Activated T-cell treated with anti-CD3 and anti-CD28 coated beads for 48 hours (primary cell): ENCODE measurements at places on chromosomes 12 and 14.

GRCh38 chr12:101581190-101581589 lies 13.6 kb upstream of the MYBPC1 start:
- no peak for DNase-seq

DNA sequence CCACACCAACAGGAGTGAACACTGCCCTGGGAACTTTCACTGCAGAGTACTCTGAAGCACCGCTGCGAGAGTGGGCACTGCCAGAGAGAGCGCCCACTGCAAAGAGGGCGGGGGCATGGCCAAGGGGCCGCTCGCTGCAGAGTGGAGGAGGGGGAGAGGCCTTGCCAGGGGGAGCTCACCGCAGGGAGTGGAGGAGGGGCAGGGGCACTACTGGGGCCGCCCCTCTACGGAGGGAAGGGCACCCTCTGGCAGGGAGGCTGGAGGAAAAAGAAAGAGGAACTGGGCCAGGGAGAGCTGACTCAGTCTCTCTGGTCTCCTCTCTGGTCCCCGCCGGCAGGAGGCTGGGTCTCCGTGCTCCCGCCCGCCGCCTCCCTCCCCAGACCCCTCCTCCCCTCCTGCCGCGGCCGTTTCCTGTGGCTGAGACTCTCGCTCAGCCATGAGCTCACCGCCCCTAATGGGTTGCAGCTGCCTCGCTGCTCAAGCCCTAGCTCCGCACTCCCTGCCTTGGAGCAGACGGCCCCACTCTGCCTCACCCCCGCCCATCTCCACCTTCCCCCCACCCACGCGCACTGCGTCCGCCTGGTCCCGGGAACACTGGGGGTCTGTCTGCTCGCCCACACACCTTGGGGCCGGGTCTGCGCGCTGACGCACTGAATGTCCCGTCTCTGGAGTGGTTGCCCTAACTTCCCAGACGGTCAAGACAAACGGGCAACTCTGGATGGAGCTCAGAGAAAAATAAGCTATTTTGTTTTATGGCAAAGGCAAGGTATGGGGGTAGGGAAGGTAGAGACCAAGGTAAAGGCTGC lies 1.3 kb downstream of the ARHGEF40 start:
- DNase-seq: no peak

GRCh38 chr12:124053851-124054250 lies 80.8 kb downstream of the ZNF664 start:
- DNase-seq: no peak

GRCh38 chr12:6782119-6782518 lies 7.2 kb upstream of the CD4 start:
- DNase-seq: no peak

DNA sequence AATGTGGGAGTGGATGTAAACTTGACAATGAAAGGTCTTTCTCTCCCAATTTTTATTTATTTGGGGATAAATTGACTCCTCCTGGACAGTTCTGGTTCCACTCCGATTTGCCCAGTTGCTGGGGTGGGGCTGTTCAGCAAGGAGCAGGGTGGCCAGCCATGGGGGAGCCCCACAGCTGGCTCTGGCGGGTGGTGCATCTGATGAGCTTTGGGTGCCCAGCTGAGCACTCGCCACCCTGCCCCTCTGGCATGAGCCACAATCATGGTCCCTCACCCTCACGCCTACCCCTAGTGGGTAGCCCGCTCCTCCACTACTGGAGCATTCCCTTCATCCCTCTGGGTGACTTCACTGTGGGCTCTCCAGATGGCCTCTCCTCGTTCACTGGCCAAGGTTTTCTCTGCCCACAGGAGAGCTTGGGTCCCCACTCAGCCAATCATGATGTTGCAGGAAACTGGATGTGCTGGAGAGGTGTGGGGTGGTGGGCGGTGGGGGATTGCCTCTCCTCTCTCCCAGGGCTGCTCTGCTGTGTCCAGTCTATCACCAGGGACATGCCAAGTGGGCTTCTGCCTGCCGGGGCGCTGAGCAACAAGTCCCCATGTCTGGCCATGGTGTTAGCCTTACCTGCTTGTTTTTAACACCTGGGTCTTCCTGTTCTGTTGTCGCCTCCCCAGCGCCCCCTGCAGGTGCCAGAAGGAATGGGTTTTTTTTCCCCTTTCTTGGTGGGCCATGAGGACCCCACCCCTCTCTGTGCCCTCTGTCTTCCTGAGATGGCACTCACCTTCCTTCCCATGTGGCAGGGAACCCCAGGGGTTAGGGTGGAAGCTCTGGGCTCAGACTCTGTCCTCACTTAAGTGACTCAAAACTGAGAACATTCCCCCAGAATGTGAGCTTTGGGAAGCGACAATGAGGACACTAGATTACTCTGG lies 3.4 kb downstream of the CYP46A1 start:
- peak; percentile 15 for DNase-seq
